ENCODE measurements at places on chromosomes 5 and 9. TPM values are rescaled to one million over a fixed set of nuclear protein-coding genes. Genes with fewer than 3 reads are reported as not detected.

The ANKRD18A gene
- total RNA-seq: 3.3 TPM

The ELAVL2 gene
- not detected for total RNA-seq

The GPR150 gene
- 1.8 TPM for total RNA-seq

The SAPCD2 gene
- total RNA-seq: 24.5 TPM

The NUTM2F gene
- total RNA-seq: not detected

The PLCXD3 gene
- total RNA-seq: not detected

The MYOZ3 gene
- not detected for total RNA-seq

The SIT1 gene
- 193 TPM for total RNA-seq

The PCDHGA7 gene
- total RNA-seq: not detected

The PCDHA1 gene
- total RNA-seq: not detected

The RMND5B gene
- 29.1 TPM for total RNA-seq

The ZNF618 gene
- total RNA-seq: 0.15 TPM

The DBN1 gene
- total RNA-seq: 4.7 TPM

The EPB41L4B gene
- total RNA-seq: not detected

The CSF1R gene
- not detected for total RNA-seq

The CCNJL gene
- total RNA-seq: not detected

The TAF11L5 gene
- not detected for total RNA-seq

The PLEKHG4B gene
- not detected for total RNA-seq

The GABRA6 gene
- not detected for total RNA-seq
